Progenitor cell of endocrine pancreas (in vitro differentiated cells): ENCODE measurements at places on chromosomes 12 and 14.

DNA sequence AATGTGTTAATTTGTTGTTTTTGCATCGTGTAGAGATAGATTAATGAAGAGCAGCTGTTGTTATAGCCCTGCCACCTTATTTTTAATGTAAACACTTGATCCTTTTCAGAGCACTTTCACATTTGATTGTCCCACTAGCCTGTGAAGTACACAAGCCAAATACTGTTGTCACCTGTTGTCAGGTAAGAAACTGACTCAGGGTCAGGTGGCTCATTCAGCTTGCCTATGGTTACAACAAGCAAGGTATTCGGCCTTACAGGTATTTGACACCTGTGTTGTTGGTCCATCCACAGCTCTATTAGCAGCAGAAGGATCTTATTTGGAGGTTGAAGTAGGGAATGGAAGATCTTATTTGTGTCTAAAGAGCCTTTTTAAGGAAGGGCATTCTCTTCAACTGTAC, 108.9 kb downstream of the GPR135 start:
- DNase-seq = no peak

- no peak for DNase-seq
Measured at GRCh38 chr12:9134981-9135628, 19.4 kb upstream of the A2M start.

DNA sequence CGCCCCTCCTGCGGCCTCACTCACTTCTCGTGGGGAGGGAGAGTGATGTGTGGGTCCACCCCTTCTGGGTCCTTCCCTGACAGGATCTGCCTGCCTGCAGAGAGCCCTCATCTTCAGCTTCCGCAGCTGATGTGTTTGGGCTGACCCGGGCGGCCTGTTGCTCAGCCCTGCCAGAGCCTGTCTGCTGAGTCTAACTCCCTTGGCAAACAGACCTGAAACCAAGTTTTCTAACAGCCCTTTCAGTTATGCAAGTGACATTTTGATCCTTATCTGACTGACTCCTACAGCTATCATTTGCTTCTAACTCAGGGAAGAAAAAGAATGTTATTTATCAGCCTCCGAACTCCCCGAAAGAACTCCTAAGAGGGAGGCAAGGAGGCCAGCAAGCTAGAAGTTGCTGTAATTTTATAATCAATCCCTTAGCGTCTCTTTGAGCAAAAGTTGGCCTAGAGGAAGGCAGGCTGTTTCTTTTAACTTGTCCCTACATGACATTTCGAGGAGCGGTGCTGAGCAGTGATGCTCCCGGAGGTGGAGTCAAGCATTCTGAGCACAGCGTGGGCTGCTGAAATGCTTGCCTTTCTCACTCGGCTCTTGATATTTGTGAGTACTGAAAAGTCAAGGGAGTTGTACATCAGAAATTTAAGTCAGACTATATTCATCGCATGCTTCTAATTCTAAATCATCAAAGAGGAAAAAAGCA, 31.5 kb upstream of the CACNA2D4 start:
- DNase-seq = no peak

GRCh38 chr12:47400266-47400665, 305.6 kb downstream of the RPAP3 start:
- no peak for DNase-seq

GRCh38 chr12:8145754-8146441, 10.9 kb upstream of the ZNF705A start:
- DNase-seq = no peak

GRCh38 chr12:123726962-123727361, 14.8 kb downstream of the ATP6V0A2 start:
- DNase-seq = no peak

DNA sequence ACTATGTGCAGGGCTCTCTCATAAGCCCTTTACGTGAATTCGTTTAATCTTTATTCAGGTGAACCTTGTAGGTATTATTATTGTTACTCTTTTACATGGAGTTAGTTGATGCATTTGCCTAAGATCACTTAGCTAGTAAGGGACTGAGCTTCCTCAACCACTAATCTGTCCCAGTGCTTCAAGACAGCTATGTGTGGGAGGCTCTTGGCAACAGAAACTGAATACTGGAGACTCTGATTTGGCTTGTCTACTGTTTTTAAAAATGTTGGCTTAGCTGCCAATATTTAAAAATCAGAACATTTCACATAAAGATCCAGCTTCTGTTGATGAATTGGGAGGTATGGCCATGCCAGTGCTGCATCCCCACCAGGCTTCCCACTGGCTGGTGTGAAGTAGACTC, 6.8 kb downstream of the KNTC1 start:
- no peak for DNase-seq

DNA sequence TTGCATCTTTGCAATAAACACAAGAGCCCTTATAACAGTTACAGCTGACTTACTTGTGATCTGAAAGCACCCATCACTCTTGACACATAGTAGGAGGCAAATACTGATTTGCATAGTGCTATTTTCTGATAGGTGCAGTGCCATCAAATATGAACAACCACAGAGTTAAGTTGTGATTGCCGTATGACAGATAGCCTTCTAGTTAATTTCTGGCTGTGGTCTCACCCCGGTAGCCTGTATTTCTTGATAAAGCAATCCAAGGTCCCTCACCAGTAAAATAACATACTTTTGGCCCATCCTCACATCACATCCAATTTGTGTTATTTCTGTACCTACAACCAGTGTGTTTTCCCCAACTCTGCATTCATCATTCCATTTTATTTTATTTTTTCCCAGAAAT, 23.3 kb upstream of the STYK1 start:
- DNase-seq = no peak

- no peak for DNase-seq
Measured at GRCh38 chr14:101552786-101553231, 8.5 kb upstream of the DIO3 start.

DNA sequence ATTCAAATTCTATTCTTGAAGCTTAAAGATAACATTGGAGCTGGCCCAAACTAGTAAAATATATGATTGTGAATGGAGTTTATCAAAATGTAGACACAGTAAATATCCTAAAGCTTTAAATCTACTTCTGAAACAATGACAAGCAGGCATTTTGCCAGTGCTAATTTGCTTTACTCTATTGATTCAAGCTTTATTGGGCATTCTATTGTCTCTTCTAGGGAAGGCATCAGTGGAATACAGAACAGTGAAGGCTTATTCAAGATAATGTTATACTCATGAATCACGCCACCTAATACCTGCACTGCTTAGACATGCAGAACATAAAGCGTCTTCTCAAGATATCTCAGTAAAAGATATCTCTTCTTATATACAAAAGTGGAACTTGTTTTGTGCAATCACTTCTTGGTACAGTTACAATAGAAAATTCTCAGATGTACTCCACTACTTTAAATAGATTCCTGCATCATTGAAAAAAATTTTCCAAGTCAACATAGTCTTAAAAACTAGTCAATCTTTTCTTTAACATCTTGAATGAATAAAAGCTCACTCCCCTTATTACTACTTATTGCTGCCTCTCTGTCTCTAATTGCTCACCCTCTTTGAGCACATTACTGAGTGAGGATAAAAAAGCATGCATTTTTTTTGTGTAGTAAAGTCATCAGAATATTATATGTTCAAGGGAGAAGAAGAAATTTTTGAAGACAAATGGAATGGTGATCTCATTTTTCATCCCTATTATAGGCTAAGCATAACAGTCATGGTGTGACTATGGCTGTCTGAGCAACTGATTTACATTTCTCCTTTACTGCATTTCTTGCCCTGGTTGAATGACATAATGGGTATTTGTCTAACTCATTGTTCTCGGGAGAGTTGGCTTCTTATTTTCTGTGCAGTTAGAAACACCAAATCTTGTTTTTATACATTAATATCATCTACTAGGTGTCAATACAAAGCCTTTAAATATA, 98.0 kb upstream of the E2F7 start:
- DNase-seq = no peak

DNA sequence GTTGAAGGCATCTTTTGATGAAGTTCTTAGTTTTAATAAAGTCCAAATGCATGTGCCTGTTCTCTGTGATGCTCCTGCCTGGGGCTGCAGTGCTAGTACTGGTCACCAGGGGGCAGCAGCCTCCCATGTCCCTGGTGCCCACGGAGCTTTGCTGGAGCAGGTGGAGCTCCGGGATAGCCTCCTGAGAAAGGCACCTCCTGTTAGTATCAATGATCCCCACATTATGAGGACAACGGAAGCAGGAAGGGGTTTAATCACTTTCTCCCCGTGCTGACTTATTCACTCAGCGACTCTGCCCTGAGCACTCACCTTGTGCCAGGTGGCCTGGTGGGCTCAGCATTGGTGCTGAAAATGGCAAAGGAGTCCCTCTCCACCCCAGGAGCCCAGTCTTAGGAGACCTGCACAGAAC, 123.0 kb upstream of the PZP start:
- peak; percentile 88 for DNase-seq

GRCh38 chr12:12217018-12217359, 49.9 kb downstream of the LRP6 start:
- DNase-seq = no peak

DNA sequence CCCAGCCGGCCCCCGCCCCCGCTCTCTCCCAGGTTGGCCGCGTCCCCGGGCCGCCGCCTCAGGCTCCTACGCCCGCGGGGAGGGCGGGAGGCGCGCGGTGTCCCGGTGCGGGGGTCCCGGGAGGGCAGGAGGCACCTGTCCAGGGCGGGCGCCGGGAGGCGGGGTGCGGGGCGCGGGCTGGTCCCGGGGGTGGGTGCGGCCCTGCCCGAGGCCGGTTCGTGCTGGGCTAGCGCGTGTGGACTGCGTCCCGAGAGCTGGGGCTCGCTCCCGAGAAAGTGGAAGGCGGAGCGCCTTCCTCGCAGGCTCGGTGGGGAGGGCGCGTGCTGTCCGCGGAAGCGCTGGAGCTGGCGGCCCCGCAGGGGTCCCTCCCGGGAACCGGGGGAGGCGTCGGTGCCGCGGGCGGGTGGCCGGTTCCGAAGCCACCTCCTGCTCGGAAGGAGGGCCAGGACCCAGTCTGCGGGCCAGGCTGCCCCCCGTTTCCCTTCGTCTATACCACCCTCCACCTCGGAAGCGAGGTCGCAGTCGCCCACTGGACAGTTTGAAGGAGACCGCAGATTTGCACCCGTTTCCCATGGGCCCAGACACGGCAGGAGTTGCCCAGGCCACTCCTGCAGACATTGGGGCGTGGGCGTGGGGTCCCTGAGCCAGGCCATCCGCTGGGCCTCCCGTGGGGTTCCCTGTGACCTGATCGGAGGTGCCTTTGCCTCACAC, 636 bp downstream of the ZFYVE21 start:
- DNase-seq = peak; percentile 37

- DNase-seq = no peak
Measured at GRCh38 chr12:103504606-103505005, 8.8 kb upstream of the C12orf42 start.

GRCh38 chr14:87113286-87113685, 879.7 kb downstream of the GALC start:
- DNase-seq = no peak

GRCh38 chr12:75854681-75855309, 176.8 kb downstream of the PHLDA1 start:
- no peak for DNase-seq

- DNase-seq = no peak
Measured at GRCh38 chr12:54364413-54364812, at the start of gene GPR84. GPR84 (minus strand) TSS chr12:54364486; CDS start chr12:54363851, 635 bp downstream.

DNA sequence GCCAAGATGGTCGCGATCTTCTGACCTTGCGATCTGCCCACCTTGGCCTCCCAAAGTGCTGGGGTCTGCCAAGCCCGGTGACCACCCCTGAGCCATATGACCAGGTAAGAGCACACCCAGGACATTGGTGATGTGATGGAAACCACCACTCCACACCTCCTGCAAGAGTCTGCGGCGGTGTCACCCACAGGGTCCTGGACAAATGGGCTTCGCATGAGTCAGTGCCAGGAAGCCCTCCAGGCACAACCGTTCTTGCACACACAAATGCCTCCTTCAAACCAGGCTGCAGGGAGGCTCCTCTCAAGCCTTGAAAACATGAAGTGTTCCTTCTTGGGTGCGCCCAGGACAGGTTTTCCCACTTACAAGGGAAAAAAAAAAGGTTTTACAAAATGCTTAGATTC, 16.6 kb downstream of the PITPNM2 start:
- DNase-seq = no peak

DNA sequence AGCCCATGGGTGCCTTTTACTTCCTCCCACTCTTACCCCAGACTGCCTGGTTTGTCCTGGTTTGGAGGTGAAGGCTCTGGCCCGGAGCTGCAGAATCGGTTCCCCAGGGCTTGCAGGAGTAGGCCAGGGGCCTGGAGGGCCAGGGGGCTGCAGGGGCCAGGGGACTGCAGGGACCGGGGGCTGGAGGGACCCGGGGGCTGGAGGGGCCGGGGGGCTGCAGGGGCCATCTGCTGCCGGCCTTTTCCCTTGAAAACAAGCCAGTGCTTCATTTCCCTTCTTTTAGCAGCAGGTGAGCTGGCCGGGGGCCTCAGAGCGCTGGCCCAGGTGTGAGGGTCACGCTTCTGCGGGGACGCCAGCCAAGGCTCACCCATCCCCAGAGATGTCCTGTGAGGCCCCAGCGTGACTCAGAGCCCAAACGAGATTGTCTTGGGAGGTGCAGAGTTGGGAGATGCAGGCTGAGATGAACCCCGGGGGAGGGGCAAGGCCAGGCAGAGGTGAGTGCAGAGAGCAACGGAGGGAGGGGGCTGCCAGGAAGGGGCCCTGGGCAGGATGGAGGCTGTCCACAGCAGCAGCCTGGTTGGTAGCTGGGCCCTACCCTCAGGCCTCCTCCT, 154.9 kb downstream of the KIF26A start:
- no peak for DNase-seq

DNA sequence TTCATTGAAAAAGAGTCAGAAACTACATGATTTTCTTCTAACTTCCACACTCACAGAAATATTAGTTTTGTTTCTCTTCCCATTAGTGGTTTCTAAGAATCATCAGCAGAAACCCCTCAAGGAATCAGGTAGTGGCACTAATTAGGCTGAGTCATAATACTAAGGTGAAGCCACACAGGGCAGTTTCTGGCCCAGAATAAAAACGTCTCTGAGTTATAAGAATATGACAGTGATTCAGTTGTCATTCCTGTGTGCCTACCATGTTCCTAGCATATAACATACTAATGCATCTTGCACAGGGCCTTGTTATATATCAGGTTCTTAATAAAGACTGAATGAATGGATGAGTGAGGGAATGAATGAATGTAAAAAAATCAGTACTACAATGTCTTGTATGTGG, 206.0 kb upstream of the PLEKHG7 start:
- DNase-seq = no peak

- DNase-seq = no peak
Measured at GRCh38 chr12:124399622-124400021, 104.7 kb downstream of the RFLNA start.

- no peak for DNase-seq
Measured at GRCh38 chr14:66508547-66508845, 549 bp downstream of the GPHN start.

DNA sequence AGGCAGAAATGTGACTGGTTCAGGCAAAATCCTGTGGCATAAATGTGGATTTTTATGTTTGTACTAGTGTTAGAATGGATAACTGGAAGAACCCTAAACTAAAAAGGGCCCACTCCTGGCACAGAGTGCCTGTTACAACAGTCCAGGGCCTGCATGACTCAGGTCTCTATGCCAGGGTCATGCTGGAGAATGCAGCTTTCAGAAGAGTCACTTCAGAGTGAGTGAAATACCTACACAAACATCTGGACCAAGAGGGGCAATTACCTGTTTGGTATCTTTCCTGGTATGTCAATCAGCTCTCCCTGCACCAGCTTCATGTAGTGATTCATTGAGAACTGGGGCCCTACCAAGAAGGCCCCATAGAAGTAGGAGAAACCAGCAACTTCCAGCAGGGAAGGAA, 10.0 kb downstream of the EMG1 start:
- DNase-seq = no peak

- no peak for DNase-seq
Measured at GRCh38 chr12:114895827-114896226, 211.9 kb upstream of the TBX3 start.

GRCh38 chr12:109567967-109568366, 5.3 kb downstream of the MMAB start:
- DNase-seq = no peak
